Erythroblast (primary cell): ENCODE measurements at places on chromosomes 1 and 21.

GRCh38 chr21:45431781-45432572 lies 27.0 kb downstream of the COL18A1 start:
- DNase-seq: peak; percentile 69

DNA sequence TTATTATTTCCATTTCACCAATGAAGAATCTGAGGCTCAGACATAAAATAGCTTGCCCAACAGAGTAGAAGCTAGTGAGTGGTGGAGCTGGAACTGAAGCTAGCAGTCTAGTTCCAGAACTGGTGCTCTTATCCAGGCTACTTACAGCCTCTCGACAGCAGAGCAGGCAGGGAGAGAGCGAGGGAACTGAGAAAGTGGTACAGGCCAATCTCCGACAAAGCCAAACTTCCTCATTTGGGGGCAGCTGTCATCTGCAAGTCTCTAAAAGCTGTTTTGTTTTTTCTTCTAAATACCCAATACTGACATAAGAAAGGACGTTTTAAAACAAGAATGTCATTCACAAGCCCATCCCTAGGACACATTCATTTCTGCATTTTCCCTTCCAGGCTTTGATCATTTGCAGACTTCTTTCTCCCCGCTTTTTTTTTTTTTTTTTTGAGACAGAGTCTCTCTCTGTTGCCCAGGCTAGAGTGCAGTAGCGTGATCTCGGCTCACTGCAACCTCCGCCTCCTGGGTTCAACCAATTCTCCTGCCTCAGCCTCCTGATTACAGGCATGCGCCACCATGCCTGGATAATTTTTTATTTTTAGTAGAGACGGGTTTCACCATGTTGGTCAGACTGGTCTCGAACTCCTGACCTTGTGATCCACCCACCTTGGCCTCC lies 20.0 kb downstream of the YIPF1 start:
- DNase-seq: no peak

- no peak for DNase-seq
Observed at GRCh38 chr21:39796466-39796865, 51.5 kb downstream of the IGSF5 start.

GRCh38 chr1:117562581-117563491 lies 43.0 kb upstream of the TENT5C start:
- DNase-seq: no peak

- DNase-seq: no peak
Observed at GRCh38 chr1:7490576-7490975, 280.5 kb upstream of the VAMP3 start.

DNA sequence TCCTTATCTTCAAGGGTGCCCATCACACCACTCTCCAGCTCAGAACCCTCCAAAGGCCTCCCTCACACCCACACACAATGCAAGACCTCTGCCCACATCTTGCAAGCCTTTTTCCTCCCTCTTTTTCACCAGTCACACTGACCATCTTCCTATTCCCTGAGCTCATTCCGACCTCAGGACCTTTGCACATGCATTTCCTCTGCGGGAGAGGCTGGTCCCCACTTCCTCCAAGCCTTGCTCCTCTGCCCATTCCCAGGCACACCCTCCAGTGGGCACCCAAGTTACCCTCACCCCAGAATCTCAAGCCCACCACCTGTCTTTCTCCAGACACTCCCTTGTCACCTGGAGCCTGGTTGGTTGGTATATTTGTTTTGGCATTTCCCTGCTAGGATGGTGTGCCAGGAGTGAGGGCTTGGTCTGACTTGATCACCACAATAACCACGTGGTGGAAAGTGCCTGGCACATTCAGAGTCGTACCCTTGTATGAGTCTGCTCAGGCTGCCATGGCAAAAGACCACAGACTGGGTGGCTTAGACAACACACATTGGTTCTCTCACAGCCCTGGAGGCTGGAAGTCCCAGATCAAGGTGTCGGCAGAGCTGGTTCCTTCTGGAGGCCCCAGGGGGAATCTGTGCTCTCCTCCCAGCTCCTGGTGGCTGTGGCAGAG lies 13.2 kb downstream of the MX2 start:
- no peak for DNase-seq

DNA sequence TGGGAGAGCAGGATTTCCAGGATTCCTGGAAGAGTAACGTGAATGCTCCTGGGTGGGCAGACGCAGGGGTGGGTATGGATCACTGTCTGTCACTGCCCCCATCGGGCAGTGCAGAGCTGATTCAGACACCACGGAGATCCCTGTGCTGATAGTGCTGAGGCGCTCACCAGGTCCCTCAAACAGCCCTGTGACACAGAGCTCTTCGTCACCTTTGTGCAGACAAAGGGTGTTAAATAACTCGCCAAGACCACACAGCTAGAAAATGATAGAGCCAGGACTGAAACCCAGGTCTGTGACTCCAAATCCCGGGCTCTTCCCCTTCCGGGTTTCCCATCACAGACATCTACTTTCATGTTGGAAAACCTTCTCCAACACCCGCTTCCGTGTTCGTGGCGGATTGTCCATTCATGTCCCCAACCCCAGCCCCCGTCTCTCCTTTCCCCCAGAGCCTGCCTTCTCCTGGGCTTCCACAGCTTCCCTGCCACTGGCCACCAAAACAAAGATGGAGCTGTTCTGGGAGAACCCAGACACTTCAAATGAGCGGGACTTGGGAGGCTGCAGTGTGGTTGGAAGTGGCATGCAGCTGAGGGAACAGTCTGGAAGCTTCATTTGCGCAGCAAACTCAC lies 2.6 kb downstream of the EFHD2 start:
- peak; percentile 11 for DNase-seq

GRCh38 chr1:91803847-91804545 lies 82.0 kb downstream of the TGFBR3 start:
- DNase-seq: peak; percentile 47

- no peak for DNase-seq
Observed at GRCh38 chr21:43872531-43873197, 7.6 kb downstream of the AGPAT3 start.

DNA sequence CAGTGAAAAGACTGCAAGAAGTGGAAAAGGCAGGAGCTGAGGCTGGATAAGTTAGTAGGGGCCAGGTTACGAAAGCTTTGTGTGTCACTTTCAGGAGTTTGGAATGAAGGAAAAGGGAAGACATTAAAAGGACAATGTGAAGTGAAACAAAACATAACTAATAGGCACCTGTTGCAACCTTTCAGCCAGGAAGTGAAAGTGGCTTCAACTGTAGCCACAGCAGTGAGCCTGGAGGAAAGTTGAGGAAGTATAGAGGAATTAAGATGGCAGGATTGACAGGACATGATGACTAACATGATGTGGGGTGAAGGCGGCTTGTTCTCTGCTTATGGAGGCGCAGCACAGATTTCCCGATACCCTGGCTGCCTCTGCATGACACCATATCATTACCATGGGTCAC lies 68.9 kb downstream of the C4BPA start:
- DNase-seq: no peak

DNA sequence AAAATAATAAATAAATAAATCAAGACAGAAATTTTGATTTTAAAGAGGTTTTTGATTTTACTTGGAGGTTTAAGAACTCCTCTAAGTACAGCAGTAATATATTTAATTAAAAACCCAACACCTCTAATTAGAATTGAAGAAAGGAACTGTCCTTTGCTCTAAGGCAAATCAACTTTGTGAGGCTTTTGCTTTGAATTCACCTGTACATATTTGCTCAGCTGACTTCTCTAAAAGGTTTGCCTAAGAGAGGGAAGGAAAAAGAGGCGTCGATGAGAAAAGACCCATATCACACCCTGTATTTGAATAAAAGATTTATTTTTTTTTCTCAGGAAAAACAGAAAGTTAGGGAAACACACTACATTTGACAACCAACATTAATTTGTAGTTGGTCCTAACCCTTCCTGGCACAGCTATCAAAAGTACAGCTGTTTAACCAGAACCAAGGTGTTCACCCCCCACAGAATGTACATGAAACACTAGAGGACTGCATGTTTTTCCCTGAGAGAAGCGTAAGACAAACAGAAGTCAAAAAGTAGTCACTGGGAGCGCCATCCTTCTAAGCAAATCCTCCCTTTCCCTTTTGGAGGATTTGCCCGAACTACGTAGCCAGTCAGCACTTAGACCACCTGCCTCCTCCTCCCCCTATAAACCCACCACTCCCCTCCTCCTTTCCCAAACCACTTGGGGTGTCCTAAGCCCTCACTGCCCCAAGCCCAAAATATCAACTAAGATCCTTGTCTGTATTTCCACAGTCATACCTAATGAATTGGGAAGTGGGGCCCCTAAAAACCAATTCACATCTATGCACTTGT lies 4.9 kb downstream of the MCL1 start:
- DNase-seq: no peak

DNA sequence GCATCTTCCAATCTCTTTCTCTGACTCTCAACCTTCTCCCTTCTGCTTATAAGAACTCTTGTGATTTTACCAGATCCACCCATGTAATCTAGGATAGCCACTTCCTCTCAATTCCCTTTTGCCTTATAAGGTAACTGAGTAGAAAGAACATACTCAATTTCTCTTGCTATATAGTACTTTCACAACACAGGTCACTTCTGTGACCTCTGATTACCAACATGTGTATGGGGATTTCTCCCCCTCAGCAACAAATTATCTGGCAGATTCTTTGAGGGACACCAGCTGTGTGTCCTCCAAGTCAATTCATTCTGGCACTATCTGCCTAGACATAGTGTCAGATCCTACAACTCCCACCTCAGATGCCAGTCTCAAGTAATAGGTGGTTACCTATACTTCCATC lies 62.5 kb downstream of the IL23R start:
- no peak for DNase-seq

GRCh38 chr1:29129916-29130315 lies 6.2 kb upstream of the TMEM200B start:
- no peak for DNase-seq

- peak; percentile 65 for DNase-seq
Observed at GRCh38 chr1:201941420-201942128, 4.8 kb downstream of the LMOD1 start.

- peak; percentile 10 for DNase-seq
Observed at GRCh38 chr1:185249563-185249962, 67.5 kb downstream of the IVNS1ABP start.

DNA sequence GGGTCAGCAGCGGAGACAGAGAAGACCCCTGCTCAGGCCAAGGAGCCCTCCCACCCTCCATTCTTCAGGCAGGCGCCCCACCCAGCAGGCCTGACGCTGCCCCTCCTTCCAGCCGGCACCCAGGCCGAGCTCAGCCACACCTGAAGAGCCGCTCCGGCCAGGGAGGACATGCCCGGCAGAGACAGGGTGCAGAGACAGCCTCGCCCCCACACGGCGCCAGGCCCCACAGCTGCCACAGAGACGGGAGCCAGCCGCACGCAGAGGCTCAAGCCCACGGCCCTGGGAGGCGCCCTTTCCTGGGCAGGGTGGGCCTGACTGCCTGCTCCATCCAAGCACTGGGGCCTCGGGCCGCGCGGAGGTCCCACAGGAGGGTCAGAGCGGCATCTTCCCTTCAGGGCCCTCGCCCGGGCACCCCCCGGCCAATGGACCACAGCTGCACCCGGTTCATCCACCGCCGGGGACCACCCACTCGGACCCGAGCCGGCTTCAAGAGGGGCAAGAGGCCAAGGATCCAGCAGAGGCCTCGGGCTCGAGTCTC lies 5.2 kb downstream of the TTLL10 start:
- DNase-seq: no peak

GRCh38 chr1:218209351-218209861 lies 75.7 kb upstream of the RRP15 start:
- no peak for DNase-seq

DNA sequence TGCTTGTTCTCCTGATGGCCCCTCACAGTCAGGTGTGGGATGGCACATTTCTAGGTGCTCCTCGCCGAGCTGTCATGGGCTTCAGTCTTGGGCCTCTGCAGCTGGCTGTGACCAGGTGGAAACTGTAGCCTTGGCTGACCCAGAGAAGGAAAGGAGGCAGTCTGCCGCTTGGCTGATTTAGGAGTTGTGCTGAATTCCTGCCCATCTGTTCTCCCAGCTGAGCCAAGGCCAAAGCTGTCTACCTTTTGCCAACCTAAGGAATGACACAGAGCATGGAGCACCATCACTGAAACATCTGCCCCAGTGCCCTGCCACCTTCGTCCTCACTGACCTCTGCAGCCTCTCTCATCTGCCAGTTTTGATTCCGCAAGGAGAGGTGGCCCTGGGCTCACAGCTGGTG lies 27.9 kb downstream of the UTP25 start:
- no peak for DNase-seq

GRCh38 chr1:10938741-10939417 lies 73.6 kb upstream of the TARDBP start:
- no peak for DNase-seq

DNA sequence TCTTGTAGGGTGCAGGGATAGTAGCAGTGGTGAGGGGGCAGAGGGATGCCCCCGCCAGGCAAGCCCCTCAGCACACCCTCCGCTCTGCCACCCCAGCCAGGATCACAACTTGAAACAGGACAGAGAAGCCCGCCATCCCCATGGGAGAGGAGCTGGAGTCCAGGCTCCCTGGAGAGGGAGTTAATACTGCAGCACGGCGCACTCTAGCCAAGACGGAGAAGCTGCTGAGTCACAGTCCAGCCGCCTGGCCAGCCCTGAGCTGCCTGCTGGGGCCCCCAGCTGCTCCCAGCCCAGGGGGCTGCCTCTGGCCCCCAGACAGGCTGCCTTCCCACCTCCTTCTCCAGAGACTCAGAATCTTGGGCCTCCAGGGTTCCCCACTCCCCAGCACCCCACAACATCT lies 87.2 kb downstream of the SYT2 start:
- DNase-seq: peak; percentile 23

DNA sequence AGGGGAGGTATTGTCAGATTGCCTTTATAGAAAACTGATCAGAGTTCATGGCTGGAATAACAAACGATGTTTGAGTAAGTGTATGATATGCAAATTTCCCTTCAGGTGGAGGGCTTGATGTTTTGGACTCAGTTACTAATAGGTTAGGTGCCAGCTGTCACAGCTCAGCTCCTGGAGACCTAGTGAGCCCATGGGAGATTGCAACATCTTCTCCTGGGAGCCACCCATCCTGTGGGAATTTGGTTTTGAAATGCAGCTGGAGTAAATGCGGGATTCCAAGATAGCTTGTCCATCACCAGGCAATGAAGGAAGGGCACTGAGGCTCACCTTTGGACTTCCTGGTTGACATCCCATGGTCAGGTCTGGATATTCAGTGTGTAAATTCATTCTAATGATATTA lies 211.4 kb upstream of the NRIP1 start:
- DNase-seq: no peak

- peak; percentile 59 for DNase-seq
Observed at GRCh38 chr1:59976194-59977074, 49.9 kb upstream of the CYP2J2 start.

DNA sequence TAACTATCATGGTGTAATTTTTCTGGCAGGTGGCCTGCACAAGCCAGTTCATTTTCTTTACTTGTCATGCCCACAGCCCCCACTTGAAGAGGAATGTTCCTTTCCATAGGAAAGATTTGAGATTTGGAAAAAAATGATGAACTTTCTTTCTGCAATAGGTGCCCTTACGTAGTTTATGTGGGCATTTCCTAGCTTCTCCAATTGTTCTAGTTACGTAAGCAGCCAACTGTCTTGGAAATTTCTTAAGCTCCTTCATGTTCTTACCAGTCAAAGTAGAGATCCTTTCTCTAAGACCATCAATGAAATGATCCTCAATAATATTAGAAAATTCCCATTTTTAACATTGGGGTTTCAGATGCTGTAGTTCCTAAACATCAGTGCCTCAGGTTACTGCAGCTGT lies 109.5 kb upstream of the F3 start:
- no peak for DNase-seq

- DNase-seq: no peak
Observed at GRCh38 chr21:32226444-32226843, 52.4 kb downstream of the MIS18A start.

GRCh38 chr1:208151728-208152598 lies 92.2 kb downstream of the PLXNA2 start:
- peak; percentile 22 for DNase-seq
